ENCODE measurements at places on chromosomes 11 and 22.

DNA sequence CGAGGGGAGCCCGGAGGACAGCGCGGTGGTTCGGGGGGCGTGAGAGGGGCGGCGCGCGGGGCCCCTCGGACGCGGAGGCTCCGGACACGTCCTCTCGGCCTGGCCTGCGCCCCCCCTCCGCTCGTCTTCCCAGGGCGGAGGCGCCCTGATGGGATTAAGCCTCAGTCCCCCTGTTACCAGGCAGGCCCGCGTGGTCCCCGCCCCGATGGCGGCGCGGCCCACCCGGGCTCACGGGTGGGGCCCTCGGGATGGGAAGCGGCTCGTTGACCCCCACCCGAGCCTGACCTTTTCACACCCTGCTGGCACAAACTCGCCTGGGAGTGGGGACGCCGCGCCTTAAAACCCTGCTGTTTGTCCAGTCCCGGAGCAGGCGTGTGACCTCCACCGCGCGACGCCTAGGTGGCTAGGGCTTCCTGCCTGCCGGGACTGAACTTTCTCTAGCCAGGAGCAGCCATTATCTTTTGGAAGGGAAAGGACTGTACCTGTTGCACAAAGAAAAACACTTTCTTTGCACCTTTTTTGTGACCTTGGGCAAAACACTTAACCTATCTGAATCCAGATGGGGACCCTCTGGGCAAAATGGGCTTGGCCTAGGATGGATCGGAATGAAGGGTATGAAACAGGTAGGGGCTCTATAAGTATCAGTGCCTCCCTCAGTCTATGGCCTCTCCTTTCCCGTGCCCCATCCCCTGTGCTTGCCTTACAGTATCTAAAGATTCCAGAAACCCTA, 1.0 kb downstream of the KIAA1671 start:
- DNase-seq = no peak

DNA sequence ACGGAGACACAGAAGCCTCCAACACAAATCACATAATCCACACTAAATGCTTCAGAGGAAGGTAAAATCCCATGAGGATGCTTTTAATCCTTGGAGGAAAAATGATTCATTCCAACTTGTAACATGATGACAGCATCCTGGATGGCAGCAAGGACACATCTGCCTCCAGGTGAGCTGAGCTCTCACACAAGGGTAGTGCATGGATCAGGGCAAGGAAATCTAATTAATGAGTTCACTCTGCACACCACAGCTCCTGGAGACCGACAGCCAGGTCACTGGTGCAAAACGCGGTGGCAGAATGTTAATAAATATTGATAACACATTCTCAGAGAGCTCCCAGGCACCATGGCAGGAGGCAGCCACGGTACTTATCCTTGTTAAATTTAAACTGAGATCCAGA, 40.3 kb upstream of the CYP2D6 start:
- no peak for DNase-seq

GRCh38 chr11:61361237-61361740, 393 bp downstream of the CYB561A3 start:
- no peak for DNase-seq

GRCh38 chr11:69067200-69067599, 18.5 kb downstream of the TPCN2 start:
- DNase-seq = no peak

- no peak for DNase-seq
Observed at GRCh38 chr22:44732017-44732561, 20.3 kb upstream of the ARHGAP8 start.

DNA sequence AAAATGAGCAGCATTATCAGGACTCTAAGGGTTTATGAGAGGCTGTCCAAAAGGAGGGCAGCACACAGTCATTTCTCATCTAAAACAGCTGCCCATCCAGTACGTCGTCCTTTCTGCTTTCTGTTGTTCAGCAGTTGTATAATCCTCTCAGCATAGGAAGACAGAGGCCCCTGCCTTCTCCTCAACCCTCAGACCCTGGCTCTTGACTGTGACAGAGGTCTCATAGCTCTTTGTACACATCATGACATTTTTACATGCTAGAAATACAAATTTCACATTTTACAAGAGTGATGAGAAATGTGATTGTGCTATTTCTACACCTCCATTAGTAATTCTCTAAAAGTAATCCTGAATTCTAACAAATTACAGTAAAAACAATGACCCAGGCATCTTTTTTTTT, 36.2 kb upstream of the ZC3H12C start:
- no peak for DNase-seq

GRCh38 chr11:19234231-19234817, 6.4 kb downstream of the E2F8 start:
- no peak for DNase-seq

- no peak for DNase-seq
Observed at GRCh38 chr11:41282395-41282794, 177.1 kb downstream of the LRRC4C start.

DNA sequence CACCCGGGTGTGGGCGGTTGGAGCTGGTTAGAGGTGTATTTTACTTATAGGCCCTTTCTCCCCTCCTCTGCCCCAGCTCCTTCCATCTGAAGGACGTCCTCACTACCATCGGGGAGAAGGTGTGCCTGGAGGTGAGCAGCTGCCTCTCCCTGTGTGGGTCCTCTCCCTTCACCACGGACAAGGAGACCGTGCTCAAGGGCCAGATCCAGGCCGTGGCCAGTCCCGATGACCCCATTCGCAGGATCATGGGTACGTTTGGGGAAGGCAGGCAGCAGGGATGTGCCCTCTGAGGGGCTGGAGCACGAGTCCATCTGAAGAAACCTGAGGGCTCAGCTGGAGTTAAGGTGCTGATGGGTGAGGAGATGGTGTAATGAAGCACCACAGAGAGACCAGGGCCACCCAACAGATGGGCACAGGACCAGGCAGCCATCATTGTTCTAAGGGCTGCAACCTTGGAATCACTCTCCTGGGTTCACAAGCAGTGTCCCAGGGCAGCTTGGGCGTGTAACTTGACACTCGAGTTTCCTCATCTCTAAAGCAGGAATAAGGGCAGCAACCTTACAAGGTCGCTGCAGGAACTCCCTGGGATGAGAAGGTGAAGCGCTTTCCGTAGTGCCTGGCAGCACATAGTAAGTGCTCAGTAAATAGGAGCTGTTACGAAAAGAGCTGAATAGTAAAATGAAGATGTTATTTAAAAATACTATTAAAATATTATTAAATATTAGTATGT, 29.4 kb downstream of the TCP11L1 start:
- DNase-seq = no peak

DNA sequence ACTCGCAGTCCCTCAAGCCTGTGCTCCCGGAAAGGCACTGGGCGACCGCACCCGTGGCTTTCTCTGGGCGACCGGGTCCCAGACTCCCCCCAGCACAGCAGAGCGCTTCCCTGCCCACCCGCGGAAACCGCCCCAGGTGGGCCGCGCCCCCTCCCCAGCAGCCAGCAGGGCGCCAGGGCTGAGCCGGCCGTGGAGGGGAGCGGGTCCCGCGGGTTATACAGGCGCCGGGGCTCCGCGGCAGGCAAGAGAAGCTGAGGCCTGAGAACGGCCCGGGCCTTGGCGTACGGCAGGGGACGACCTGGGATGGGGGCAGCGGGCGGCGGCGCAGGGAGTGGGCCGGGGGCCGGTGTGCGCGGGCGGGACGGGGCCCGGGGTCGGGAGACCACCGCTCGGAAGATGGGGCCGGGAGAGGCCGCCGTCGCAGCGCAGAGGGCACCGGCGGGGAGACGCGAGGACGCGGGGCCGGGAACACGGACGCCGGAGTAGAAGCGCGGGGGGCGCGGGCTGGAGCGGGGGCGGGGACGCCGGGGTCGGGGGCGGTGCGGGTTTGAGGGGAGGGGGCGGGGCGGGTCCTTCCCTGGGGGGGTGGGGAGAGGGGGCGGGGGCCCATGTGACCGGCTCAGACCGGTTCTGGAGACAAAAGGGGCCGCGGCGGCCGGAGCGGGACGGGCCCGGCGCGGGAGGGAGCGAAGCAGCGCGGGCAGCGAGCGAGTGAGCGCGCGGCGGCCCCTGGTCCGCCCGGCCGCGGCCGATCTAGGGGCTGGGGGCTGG, at the start of gene MDK:
TSS of gene MDK (plus strand) at position 622 of the 771 bp plus-strand sequence. CDS start 389 bp downstream, outside the sequence.
- no peak for DNase-seq

DNA sequence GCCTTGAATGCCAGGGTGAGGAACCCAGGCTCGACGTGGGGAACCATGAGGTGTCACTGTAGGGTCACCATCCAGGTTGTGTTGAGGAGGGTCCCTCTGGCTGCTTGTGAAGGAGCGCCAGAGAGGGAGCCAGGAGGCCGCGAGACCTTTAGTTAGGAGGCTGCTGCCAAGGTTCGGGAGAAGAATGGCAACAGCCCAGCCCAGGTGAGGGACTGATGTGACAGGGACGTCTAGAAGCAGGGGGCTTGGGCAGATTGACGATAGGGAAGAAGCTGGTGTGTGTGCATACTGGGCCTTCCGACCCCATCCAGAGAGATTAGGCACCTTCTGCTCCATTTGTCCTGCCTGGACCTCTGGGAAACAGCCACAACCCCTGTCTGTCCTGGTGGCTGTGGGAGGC, 49.0 kb downstream of the MYO7A start:
- DNase-seq = no peak

- DNase-seq = no peak
Observed at GRCh38 chr11:35313760-35314153, 105.6 kb downstream of the SLC1A2 start.

GRCh38 chr22:44087089-44087430, 63.0 kb downstream of the PARVB start:
- no peak for DNase-seq

DNA sequence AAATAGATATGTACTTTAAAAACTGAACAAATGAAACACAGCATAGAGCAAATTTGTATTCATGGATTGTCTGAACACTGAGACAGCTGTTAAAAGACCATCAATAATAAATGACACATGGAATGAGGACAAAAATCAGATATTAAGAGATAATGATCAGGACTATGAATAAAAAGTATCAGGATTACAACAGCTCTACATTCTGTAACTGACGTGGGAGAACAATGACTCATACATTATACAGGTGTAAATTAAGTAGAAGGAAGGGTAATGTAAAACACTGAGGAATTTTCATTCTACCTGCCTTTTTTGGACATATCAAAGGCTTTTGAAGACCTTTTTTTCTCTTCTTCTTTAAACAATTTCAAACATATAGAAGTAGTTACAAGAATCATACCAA, 310.9 kb upstream of the ANO3 start:
- DNase-seq = no peak

DNA sequence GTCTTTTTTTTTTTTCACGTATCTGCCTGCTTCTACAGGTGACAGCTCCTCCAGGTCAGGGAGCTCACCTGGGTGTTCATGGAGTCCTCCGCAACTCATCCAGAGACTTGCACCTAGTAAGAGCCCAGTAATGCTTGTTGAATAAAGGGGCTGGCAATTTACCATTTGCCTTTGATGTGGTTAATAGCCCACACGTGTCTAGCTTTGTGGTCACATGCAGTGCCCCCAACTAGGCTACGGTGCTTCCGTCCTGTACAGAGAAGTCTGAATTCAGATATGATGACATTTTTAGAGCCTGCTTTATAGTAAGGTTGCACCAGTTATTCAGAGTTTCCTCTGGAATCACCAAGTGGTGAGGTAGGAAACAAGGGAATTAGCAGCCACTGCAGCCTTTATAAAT, 199.4 kb upstream of the MTMR2 start:
- no peak for DNase-seq

Measured in stimulated activated CD4-positive, alpha-beta T cell treated with anti-CD3 and anti-CD28 coated beads, Interleukin-1b, Interleukin-23, amount 100 ng/mL, for 24 hours (primary cell).